Mesendoderm (in vitro differentiated cells): ENCODE measurements at places on chromosomes 6 and 20.

GRCh38 chr20:10856237-10857015 is 182.6 kb upstream of the JAG1 start:
- DNase-seq: no peak

DNA sequence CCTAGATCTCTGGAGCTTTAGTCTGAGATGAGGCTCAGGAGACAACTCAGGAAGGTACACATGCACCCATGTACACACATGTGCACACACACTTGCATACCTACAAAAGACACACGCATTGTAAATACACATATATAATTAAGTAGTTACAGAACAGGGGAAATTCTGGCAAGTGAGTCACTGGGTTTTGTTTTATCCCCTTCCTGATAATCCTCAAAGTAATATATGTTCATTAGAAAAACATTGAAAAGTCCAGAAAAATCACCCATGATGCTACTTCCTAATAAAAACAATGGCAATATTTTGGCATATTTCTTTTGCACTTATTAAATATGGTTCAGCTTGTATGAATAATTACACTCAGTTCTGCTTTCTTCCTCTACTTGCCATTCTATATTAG is 115.3 kb upstream of the ECI2 start:
- DNase-seq: no peak

- DNase-seq: peak; percentile 87
These were observed 58.3 kb upstream of the MAP3K4 start for GRCh38 chr6:160933256-160933655.

DNA sequence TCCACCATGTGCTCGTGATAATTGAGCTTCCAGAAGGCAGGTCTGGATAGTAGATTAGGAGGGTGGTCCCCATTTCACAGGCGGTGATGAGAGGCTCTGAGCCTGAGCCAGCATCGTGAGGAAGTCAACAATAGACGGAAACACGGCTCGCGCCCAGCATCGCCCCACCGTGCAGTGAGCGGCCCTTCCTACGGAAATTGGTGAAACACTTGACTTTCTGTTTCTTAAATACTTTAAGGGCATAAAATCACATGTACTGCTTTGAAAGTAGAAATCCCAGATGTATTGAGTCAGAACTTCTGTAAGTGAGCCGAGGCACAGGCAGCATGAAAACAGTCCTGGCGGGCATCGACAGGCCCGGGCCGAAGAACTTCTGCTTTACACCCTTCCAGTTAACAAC is 4.3 kb upstream of the KIF25 start:
- no peak for DNase-seq

DNA sequence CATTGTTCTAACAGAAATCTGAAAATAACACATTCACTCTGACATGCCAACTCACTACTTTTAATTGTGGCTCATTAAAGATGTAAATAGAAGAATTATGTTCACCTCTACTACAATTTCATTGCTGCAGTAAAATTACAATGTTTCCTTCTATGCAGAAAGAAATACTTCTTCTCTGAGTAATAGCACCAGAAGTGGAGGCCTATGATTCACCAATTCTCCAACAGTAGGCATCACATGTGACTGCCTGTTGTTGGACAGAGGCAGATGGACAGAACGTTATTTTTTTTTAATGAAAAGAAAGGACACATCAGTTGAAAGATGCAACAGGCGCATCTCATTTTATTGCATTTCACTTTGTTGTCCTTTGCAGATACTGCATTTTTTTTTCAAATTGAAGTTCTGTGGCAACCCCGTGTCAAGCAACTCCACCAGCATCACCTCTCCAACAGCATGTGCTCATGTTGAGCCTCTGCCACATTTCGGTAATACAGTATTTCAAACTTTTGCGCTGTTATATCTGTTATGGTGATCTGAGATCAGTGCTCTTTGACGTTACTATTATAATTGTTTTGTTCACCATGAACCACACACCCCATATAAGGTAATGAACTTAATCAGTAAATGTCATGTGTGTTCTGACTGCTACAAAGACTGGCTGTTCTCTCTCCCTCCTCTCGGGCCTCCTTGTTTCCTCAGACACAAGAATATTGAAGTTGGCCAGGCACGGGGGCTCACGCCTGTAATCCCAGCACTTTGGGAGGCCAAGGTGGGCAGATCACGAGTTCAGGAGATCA is 121.4 kb downstream of the ATXN1 start:
- no peak for DNase-seq

GRCh38 chr6:125307964-125308615 is 6.3 kb upstream of the HDDC2 start:
- no peak for DNase-seq

DNA sequence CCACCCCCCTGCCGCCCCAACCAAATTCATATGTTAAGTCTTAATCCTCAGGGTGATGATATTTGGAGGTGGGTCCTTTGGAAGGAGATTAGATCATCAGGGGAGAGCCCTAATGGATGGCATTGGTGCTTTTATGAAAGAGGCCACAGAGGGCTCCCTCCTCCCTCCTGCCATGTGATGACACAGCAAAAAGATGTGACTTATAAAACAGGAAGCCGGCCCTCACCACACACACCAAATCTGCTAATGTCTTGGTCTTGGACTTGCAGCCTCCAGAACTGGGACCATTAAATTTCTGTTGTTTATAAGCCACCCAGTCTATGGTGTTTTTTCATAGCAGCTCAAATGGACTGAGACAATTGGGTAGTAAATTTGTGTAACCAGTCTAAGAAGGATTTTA is 176.3 kb downstream of the ADGRG6 start:
- DNase-seq: peak; percentile 76

- peak; percentile 88 for DNase-seq
These were observed 146.7 kb downstream of the TASP1 start for GRCh38 chr20:13492001-13492481.

- DNase-seq: no peak
These were observed 112.0 kb upstream of the SRSF6 start for GRCh38 chr20:43345676-43346075.

- DNase-seq: no peak
These were observed 54.9 kb downstream of the PLEKHG1 start for GRCh38 chr6:150654608-150655007.

- no peak for DNase-seq
These were observed 22.2 kb downstream of the PGBD1 start for GRCh38 chr6:28303570-28303969.

DNA sequence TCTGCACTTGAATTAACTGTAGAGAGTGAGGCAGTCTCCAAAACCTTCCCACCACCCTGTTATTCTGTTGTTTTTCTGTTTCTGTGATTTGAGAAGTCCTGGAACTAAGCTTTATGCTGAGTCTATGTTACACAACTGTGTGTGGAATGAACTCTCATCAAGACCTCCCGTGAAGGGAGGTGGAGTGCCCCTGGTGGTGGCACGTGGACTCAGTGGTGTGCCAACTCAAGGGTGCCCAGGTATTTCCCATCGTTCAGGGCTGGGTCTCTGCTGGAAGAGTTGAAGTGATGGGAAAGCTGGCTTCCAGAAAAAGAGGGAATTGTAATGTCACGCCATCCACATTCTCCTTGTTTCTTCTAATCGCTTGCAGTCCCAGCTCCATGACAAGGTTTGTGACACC is 374.2 kb downstream of the SMOC2 start:
- no peak for DNase-seq

- DNase-seq: no peak
These were observed 16.9 kb upstream of the SLC22A16 start for GRCh38 chr6:110493253-110493800.

DNA sequence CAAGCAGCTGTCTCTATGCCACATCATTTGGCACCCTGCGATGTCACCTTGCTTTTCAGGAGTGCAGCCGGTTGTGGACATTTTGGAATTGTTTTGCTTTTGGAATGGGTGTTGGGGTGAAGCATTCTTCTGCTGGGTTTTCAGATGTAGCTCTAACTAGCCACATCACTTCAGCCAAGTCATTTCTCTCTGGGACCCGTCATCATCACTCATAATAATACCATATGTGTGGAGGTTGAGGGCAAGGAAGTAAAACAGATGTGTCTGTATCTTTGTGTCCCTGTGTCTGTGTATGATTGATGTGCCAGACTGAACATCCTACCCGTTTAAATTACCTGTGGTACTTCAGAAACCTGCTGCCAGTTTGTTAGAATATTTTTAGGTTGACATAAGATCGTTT is 49.5 kb upstream of the TULP4 start:
- DNase-seq: no peak

DNA sequence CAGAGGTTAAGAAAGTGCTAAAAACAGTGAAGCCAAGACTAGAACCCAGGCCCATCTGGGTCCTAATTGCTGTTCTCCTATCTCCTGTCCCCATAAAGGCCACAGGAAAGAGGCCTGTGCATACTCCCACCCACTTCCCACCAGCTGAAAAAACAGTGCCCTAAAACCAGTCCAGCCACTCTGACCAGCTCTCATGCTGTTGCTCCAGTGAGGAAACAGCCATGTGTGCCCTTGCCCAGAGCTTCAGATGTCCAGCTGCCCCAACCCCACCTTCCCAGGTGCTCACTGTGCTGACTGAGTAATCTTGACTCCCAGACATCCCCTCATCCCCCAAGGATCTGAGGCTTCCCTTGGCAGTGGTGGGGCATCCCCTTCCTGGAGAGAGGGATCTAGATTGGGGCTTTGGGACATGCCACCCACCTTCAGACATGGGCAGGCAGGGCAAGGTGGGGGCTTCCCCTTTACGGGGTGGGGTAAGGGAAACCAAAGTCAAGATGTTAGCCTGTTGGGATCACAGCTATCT is 28.7 kb downstream of the KCNK5 start:
- no peak for DNase-seq

DNA sequence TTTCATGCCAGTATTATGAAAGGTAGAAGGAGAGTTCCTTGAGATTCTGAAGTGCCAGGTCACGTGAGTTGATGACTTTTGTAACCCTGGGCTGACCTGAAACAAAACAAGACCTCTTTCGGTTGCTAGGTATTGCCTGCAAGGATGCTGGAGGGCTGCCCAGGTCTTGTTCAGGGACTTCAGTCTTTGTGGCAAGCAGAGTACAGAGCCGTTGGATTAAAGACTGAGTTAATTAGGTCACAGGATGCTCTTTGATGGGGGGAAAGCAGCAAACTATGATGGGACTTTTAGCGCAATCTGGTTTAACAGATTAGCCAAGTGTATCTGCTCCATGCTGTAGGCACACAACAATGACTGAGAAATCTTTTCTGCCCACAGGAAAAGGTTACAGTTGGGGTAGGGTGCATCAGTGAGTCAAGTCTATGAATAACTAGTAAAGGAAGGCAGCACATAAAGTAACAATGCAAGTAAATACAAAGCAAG is 12.8 kb upstream of the ELOVL5 start:
- DNase-seq: peak; percentile 29

DNA sequence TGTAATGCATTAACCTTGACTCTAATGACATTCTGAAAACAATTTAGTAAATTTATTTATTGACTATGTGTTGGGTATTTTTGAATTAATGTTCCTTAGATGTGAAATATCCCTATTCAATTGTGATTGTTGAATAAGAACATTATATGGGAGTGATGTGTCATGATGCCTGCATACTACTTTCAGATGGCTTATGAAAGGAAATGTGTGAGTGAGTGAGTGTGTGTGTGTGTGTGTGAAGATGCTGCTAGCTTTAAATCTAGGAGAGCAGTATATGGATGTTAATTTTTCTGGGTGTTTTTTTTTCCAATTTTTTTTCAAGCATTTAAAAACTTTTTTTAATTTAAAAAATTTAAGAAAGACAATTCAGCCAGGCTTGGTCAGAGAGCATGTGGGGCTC is 32.5 kb upstream of the NT5E start:
- no peak for DNase-seq

DNA sequence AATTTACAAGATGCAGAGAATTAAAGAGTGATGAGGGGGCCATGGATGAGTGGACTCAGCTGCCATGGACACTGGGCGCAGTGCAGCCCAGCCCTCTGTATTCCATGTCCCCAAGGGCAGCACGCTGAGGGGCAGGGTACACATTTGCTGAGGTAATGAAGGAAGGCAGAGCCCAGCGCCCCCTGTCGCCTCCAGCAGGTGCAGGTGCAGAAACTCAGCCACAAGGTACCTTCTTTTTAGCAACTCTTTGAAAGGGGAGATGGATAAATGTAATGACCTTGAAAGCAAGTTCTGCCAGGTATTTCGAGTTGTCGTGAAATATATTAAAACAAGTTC is 7.1 kb downstream of the CD93 start:
- peak; percentile 34 for DNase-seq

- no peak for DNase-seq
These were observed 190.4 kb downstream of the PRL start for GRCh38 chr6:22106451-22106850.

GRCh38 chr6:143406673-143407072 is 43.8 kb downstream of the ADAT2 start:
- no peak for DNase-seq

DNA sequence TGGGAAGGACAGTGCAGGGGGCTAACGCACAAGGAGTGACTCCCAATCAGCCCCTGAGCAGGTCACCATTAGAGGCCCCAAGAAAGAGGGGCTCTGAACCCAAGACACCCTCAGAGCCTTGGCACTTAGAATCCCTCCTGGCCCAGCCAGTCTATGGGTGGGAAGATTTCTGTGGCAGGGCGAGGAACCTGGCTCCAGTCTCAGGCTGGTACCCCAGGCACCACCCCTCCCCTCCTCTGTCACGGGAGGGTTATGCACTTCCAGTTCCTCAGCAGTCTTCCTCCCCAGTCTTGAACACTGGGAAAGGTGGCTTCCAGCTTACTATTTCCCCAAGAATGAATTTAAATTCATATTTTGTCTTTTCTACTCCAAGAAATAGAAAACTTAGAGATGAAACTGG is 27.6 kb upstream of the SSTR4 start:
- DNase-seq: no peak

GRCh38 chr6:127376685-127377084 is 33.3 kb upstream of the ECHDC1 start:
- DNase-seq: no peak

DNA sequence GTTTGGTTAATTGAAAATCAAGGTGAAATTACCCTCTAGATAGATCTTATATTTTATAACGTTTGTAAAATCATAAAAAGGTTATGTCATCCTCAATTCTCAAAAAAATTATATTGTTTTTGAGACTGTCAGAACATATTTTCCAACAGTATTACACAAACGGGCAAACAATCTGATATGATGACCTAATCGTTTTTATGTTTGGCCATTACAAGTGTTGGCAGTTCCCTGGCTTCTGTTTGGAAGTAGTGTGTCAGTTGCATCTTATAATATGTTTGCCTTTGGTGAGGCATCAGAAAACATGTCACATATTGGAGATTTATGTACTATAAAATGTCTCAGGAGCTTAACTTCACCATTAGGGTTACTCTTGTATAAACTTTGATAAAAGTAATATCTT is 308.1 kb upstream of the EPHA7 start:
- no peak for DNase-seq

GRCh38 chr6:17218023-17218748 is 63.0 kb upstream of the RBM24 start:
- no peak for DNase-seq
